HepG2 (cell line): ENCODE measurements at places on chromosomes 4 and X. TPM values are rescaled to one million over a fixed set of nuclear protein-coding genes. Genes with fewer than 3 reads are reported as not detected.
A peak's percentile ranks its signal among the peaks of the same experiment; 100 is the strongest.

PI4K2B gene
- 25.8 and 40.8 TPM in 2 replicates for total RNA-seq

PNMA5 gene
- not detected in 2 replicates for total RNA-seq

SSX4 gene
- total RNA-seq: not detected in 2 replicates

NSUN7 gene
- not detected in 2 replicates for total RNA-seq

KDM6A gene
- total RNA-seq: 18.2 and 23.1 TPM in 2 replicates

IGSF1 gene
- 24.8 and 58.7 TPM in 2 replicates for total RNA-seq

F8 gene
- 0.21 and 0.29 TPM in 2 replicates for total RNA-seq

STPG2 gene
- total RNA-seq: 0.07 TPM in 1 of 2 replicates, not detected in the other

DNA sequence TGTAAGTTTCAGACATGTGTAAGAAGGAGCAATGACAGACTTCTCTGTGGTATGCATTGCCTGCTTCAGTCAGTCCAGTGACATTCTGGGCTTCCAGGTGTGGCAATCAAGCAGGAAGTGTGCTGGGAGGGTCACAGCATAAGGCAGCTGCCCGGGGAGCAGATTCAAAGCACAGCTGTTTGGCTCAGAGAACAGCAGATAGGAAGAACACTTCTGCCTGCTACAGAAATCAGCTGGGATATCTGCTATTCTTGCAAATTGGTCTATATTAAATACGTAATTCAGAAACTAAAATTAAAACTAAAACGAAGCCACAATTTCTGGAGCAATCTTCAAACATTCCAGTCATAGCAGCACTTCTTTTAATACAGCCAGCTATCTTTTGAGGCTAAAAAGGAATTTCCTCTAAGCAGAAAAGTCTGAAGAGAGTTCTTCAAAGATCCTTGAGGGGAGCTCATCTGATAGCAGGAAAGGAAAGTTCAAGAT, 47.5 kb upstream of the GALNT7 start:
- no peaks in the 10 kb centered on the region for H3K36me3 ChIP-seq
- no peak overlapping the region for H3K27ac ChIP-seq
- H3K4me3 ChIP-seq: no peak overlapping the region
- no peaks in the 10 kb centered on the region for H3K27me3 ChIP-seq
- H3K4me1 ChIP-seq: no peaks in the 10 kb centered on the region

DNA sequence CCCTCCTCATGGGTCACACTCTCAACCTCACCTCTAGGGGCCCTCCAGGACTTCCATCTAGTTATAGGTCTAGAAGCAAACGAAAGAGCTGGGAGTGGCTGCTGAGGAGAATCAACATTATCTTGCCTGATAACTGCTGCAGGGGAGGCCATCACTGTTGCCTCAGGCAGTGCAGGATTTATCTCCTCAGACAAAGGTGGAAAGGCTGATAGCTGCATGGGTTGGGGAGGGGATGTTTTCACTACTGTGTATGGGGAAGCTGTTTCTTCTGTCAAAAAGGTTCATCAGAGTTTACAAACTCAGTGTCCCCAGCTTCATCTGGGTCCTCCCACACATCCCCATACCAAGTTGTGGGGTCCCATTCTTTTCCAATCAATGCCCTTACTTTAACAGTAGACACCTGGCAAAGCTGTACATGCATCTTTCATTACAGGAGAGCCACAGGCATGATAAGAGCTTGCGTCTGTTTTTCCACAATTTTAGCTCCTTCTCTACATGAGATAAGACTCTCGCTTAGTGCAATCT, 17.6 kb upstream of the PRDM8 start:
- no peak for DNase-seq
- H3K27ac ChIP-seq: no peak overlapping the region
- peaks cover 6% of the 10 kb centered on the region; the same call in 1 of the 2 replicates for H3K4me1 ChIP-seq
- H3K4me3 ChIP-seq: no peak overlapping the region
- H3K27me3 ChIP-seq: peaks cover 23% of the 10 kb centered on the region
- no peaks in the 10 kb centered on the region for H3K36me3 ChIP-seq

GRCh38 chr4:177810220-177810619, 368.0 kb upstream of the AGA start:
- no peak for DNase-seq
- no peaks in the 10 kb centered on the region for H3K36me3 ChIP-seq
- H3K27ac ChIP-seq: no peak overlapping the region

DNA sequence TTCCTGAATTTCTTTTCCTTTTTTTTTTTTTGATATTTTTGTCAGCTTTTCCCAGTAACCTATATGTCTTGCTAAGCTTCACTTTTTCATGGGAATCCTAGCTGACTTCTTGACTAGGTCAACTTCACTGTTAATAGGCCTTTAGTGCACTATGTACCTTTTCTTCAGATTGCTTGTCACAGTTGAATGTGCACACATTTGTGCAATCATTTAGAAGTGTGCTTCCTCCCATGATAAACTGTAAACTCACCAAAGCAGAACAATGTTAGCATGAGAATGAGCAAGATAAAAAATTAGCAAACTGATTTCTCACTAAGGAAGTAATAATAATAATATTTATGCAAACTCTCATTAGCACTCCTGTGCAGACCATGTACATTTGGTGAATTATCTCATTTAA, 173.2 kb downstream of the PABPC4L start:
- no peak overlapping the region for H3K4me3 ChIP-seq
- H3K36me3 ChIP-seq: no peaks in the 10 kb centered on the region
- H3K4me1 ChIP-seq: no peaks in the 10 kb centered on the region

DNA sequence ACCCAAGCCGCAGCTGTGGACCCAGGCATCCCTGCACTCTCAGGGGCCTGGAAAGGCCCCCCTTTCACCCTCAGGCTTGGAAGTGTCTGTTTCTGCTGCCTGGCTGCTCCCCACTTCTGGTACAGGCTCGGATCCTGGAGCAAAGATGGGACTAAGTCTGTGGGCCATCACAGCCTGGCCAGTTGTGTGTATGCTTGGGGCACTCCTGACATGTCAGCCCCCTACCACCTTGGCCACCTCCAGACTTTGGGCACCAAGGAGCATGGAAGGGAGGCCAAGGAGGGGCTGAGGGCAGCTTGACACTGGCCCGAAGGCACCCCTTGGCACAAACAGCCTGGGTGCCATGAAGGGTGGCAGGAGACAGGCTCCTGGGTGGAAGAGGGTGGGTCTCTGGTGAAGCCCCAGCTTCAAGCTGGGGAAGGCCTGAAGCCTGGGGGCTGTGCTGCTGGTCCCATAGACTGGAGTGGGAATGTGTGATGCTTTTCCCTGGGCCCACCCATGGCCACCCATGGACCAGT, 799.4 kb upstream of the AGA start:
- no peak for DNase-seq
- no peak overlapping the region for H3K27ac ChIP-seq
- H3K27me3 ChIP-seq: no peaks in the 10 kb centered on the region
- H3K36me3 ChIP-seq: no peaks in the 10 kb centered on the region
- H3K4me3 ChIP-seq: no peak overlapping the region

- H3K27me3 ChIP-seq: no peaks in the 10 kb centered on the region
- H3K4me3 ChIP-seq: no peak overlapping the region
- peaks cover 3% of the 10 kb centered on the region; the same call in 1 of the 3 replicates for H3K36me3 ChIP-seq
- no peak for DNase-seq
- H3K4me1 ChIP-seq: peaks cover 14% of the 10 kb centered on the region
These were observed 73.3 kb downstream of the KLHL8 start for GRCh38 chr4:87147116-87147515.

- peak; percentile 11 for DNase-seq
- H3K36me3 ChIP-seq: no peaks in the 10 kb centered on the region
- no peaks in the 10 kb centered on the region for H3K4me1 ChIP-seq
- no peaks in the 10 kb centered on the region for H3K27me3 ChIP-seq
- no peak overlapping the region for H3K27ac ChIP-seq
These were observed 756.9 kb downstream of the FAT4 start for GRCh38 chr4:126071346-126072333.

DNA sequence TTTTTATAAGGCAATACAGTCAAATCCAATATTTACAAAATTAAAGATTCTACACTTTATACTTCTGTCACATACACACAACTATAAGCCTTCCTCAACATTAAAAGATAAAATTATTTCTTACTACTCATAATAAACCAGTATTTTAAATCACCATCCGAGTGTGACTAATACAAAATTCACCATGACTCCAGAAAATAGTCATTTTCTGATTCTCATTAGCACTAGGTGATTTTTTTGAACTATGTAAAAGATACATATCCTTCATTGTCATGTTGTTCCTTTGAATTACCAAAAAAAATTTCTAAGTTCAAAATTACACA, 646 bp upstream of the SLC7A11 start:
- DNase-seq: no peak
- no peaks in the 10 kb centered on the region for H3K36me3 ChIP-seq

DNA sequence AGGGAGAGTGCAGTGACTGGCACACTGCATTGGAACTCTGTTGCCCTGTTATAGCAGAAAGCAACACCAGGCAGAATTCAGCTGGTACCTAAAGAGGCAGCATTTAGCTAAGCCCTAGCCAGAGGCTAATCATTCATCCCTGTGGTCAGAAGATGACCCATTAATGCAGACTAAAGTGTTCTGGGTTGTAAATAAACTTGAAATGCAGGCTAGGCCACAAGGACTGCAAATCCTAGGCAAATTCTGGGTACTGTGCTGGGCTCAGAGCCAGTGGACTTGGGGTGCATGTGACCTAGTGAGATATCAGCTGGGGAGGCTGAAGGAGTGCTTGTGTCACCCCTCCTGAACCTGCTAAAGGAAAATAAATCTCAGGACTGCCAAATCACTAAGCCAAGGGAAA, 91.2 kb downstream of the LPAR4 start:
- no peaks in the 10 kb centered on the region for H3K36me3 ChIP-seq
- no peaks in the 10 kb centered on the region for H3K27me3 ChIP-seq
- no peak for DNase-seq

GRCh38 chr4:84952004-84952403, 14.5 kb downstream of the WDFY3 start:
- no peak overlapping the region for H3K4me3 ChIP-seq
- no peaks in the 10 kb centered on the region for H3K36me3 ChIP-seq
- no peak overlapping the region for H3K27ac ChIP-seq
- DNase-seq: peak; percentile 62
- peaks cover 12% of the 10 kb centered on the region for H3K4me1 ChIP-seq

- no peak for DNase-seq
- H3K4me1 ChIP-seq: peaks cover 25% of the 10 kb centered on the region
- no peak overlapping the region for H3K27ac ChIP-seq
- H3K4me3 ChIP-seq: no peak overlapping the region
- no peaks in the 10 kb centered on the region for H3K27me3 ChIP-seq
These were observed 73.8 kb downstream of the SEC24D start for GRCh38 chr4:118762155-118762554.

DNA sequence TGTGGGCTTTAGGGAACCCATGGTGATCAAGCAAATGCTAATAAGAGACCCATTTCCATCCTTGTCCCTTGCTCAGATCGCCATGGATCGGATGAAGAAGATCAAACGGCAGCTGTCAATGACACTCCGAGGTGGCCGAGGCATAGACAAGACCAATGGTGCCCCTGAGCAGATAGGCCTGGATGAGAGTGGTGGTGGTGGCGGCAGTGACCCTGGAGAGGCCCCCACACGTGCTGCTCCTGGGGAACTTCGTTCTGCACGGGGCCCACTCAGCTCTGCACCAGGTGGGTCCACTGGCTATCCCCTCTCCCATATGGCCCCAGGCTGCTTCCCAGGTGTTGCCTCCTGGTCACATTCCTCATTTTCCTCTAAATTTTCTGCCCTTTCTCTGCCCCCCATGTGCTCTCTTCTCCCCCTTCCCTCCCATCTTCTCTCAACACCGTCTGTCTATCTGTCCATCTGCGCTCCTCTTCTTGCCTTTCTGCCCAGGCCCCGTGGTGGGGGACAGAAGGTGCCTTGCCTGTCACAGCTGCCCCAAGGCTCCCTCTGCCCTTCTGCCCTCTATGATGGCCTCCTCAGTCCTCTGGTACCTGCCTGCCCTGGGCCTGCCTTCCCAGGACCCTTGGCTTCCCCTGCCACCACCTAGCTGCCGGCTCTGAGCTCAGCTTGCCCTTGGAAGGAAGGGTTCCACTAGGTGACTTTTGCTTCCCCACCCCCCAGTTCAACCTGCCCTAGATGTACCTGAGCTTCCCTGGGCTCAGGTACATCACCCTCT, 5.2 kb downstream of the CDK16 start:
- no peak overlapping the region for H3K4me3 ChIP-seq
- H3K27me3 ChIP-seq: no peaks in the 10 kb centered on the region
- peaks cover 20% of the 10 kb centered on the region for H3K4me1 ChIP-seq
- H3K36me3 ChIP-seq: peaks cover 41% of the 10 kb centered on the region; the same call in 2 of the 3 replicates
- no peak for DNase-seq

- H3K4me1 ChIP-seq: peaks cover 8% of the 10 kb centered on the region
- H3K36me3 ChIP-seq: no peaks in the 10 kb centered on the region
- H3K27ac ChIP-seq: no peak overlapping the region
- no peaks in the 10 kb centered on the region for H3K27me3 ChIP-seq
- DNase-seq: no peak
These were observed 77.5 kb downstream of the MAGED4 start for GRCh38 chrX:52262195-52262546.

DNA sequence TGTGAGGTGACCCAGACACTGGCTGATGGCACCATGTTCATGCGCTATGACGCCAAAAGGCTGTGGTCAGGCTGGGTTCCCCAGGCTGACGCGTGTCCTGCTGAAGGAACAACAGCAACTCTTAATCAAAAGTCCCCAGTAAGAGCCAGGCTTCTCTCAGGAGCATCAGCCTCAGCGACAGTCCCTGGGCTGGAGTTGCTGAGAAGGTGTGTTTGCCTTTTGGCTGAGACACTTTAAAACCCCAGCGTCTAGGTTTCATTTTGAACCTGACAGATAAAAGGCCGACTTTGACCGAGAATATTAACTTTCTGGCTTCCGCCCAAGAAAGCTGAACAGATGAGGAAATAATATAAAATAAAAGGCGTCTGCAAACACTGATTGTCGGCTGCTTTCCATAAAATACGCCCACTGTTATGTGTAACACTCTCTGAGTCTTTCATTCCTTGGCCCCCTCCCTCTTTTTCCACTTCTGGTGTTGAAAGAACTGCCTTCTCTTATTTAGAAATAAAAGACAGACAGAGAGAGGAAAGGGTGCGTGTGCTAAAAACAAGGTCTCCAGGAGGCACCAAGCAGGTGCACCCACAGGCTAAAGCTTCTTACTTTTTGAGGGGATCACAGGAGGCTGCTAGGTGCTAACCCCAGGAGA, 373.6 kb downstream of the MID1IP1 start:
- DNase-seq: no peak
- no peak overlapping the region for H3K4me3 ChIP-seq
- no peak overlapping the region for H3K27ac ChIP-seq
